ENCODE measurements at places on chromosomes 11 and 22.
A peak's percentile ranks its signal among the peaks of the same experiment; 100 is the strongest.

DNA sequence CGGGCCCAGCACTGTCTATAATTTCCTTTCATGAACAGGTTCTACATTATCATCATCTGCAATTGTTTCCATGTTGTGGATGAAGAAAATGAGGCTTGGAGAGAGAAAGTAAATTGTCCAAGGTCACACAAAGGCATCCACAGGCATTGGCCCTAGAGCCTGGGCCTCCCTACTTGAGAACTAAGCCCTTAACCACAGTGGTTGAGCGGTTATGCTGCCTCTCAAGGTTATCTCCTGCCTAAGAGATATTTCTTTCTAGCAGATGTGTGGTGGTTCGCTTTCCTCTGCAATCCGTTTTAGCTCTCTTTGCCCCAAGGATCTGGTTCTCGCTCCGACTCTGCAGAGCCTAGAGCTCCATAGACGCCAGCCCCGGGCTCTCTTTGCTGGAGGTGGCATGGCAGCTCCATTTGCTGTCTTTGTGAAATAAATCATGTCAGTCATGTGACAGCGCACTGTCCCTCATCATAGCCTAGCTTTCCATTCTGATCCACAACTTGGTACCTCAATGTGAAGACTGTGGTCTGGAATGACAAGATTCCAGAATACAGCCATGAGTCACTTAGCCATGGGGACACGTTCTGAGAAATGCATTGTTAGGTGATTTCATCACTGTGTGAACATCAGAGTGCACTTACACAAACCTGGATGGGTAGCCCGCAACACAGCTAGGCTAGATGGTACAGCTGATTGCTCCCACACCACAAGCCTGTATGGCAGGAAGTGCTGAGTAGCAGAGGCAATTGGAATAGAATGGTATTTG, 27.2 kb downstream of the RPS6KA4 start:
- DNase-seq, result no peak

GRCh38 chr22:49129736-49130135, 697.9 kb downstream of the BRD1 start:
- no peak for DNase-seq

DNA sequence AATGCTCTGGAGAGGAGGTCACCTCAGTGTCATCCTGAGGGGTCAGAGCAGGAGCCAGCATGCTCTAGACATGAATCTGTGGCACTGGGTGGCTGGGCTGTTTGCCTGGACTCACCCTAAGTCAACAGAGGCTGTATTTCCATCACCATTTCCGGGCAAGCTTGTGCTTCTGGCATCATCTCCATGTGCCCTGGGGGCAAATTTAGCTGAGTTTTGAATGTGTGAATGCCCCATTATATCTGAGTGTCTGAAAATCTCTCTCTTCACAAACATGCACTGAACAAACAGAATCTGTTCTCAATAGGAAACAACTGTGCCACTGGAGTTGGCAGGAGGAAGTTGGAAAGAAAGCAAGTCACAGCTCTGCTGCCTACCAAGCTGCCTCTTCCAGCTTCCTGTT, 356.2 kb downstream of the GRM5 start:
- no peak for DNase-seq

DNA sequence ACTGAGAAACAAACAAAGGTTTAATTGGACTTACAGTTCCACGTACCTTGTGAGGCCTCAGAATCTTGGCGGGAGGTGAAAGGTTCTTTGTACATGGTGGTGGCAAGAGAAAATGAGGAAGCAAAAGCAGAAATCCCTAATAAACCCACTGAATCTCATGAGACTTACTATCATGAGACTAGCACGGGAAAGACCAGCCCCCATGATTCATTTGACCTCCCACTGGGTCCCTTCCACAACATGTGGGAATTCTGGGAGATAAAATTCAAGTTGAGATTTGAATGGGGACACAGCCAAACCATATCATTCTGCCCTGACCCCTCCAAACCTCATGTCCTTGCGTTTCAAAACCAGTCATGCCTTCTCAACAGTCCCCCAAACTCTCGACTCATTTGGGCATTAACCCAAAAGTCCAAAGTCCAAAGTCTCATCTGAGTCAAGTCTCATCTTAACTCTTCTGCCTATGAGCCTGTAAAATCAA, 617.4 kb downstream of the CNTN5 start:
- DNase-seq, result no peak

DNA sequence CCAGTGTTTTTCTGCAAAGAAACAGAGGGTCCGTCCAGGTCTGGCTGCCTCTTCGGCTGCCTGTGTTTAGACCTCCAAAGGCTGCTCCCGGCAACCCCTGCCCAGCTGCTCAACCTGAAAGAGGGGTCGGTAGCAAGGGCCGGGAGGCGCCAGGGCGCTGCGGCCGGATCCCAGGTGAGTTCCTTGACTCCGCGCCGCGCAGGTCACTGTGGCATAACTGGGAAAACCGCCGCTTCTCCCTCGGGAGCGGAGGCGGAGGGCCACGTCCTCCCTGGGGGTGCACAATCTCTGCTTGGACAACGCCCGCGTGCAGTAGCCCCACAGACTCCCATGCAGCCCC, 1.0 kb upstream of the BRSK2 start:
- DNase-seq, result no peak

DNA sequence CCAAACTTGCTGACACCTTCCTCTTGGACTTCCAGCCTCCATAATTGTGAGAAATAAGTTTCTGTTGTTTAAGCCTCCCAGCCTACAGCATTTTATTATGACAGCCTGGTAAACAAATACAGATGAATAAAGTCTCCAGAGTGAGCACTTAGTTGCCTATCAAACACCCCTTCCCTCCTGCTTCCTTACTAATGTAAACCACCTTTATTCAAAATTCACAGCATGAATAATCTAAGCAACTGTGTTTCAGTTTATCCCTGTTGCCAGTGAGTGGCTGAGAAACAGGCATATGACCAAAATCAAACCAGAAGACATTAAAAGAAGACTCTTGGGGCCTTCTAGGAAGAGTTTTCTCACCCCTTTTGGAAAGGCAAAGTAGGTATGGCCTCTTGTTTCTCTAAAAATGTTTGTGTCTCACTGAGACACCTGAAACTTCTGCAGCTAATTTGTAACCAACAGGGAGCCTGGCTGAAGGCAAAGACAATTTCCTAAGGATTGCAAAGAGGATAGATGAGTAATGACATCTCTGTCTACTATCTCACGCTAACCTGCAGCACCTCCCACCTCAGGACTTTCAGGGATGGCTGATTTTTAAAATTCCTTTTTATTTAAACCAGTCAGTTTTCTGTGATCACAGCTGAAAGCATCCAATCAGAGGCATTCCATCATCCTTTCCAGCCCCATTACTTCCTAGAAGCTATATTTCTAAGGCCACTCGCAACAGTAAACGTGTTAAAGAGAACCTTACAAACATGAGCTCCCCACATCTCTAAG, 61.4 kb upstream of the LRRC55 start:
- no peak for DNase-seq

- DNase-seq, result no peak
Observed at GRCh38 chr22:20141186-20142077, 9.4 kb downstream of the CCDC188 start.

- DNase-seq, result no peak
Observed at GRCh38 chr11:116194156-116194904, 578.5 kb downstream of the BUD13 start.

DNA sequence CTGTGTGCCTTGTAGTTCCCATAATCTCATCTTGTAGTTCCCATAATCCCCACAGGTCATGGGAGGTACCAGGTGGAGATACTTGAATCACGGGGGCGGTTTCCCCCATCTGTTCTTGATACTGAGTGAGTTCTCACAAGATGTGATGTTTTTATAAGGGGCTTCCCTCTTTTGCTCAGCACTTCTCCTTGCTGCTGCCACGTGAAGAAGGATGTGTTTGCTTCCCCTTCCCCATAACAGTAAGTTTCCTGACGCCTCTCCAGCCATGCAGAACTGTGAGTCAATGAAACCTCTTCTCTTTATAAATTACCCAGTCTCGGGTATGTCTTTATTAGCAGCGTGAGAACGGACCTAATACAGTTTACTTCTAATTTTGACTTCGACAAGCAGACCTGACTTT, 14.0 kb upstream of the SMIM38 start:
- DNase-seq, result no peak

DNA sequence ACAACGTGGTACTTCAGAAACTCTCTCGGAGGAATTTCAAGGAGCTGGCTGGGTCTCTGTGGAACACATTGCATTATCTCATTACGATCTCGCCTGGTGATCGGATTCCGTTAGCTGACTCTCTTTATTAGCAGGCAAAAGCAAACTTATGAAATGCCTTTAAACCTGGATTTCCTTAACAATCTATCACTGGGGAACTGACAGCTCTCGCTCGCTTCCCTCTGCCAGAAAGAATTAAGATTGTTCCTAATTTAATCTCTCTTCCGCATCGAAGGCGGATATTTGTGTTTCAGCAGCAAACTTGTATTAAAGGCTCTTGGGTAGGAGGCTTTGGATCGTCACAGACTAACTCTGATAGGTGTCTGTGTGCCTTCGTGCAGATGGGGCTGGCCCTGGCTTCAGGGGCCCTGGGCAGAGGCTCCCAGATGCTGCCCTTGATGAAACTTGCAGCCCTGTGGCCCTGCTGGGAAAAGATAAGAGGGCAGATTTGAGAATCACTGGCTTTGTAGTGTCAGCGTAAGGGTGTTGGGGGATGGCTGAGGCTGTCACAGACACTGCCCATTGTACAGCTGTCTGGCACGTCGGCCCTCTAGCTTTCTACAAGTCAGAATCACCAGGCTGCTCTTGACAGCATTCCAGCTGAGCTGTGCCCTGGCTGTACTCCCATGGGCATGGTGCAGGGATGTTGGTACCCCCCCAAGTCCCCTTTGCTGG, 162.2 kb upstream of the NECTIN1 start:
- no peak for DNase-seq

DNA sequence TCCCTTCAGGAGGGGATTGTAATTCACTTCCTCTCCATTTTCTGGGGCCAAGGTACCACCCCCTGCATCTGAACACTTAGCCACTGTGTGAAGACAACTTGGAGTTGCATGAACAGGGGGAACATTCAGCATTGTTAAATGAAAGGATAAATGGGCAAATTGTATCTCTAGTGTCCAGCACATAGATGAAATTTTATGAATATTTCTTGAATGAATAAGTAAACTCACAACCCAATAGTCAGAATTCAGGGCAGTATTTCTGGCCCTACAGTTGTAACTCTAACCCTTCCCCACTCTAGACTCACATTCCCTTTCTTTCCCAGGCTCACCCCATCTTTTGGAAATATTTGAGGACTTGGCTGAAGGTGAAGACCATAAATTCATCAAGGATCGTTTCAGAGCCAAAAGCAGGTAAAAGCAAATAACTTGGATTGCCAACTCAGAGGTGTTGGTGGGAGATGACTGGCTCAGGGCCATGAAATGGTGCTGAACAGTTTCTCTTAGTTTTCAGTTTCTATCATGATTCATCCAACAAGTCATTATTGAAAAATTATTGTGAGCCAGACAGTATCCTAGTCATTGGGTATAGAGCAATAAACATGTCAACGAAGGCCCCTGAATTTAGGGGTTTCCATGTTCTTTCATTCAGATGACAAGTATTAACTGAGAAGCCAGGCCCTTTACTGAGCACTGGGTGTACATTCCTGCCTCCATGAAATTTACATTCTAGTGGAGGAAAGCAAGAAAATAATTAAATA, 33.3 kb upstream of the ZC3H12C start:
- DNase-seq, result no peak

- DNase-seq, result no peak
Observed at GRCh38 chr22:44839061-44839460, 86.7 kb downstream of the ARHGAP8 start.

DNA sequence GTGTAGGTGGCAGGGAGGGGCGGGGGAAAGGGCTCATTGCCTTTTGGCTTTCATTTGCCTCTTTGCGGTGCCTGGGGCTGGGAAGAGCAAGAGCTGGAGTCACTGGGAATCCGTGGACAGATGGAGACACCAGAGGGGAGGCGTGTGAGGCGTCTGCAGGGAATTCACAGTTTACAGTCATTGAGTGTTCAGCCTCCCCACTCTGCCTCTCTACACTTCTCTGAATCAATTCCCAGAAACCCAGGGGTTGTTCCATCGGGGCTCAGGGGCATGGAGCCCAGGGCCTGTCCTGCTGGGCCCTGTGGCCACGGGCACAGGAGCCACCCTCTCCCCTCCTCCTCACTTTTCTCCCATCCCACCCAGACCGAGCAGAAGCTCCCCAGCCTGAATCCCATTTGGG, 160.5 kb upstream of the NAV2 start:
- no peak for DNase-seq

DNA sequence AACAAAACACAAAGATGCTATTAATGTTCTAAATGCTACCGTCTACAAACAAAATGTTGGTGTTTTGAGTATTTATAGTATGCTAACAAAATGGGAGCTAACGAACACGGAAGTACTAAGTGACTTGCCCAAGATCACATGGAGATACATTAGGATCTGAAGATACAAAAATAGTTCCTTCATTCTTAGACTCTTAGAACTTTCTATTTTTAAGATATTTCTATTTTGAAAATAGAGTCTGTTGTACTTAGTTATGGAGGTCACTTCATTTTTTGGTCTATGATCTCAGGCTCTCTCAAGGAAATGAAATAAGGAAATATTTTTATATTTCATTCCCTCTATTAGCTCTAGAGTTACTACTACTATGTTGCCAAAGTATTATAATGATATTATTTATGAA, 64.2 kb downstream of the APOL5 start:
- DNase-seq, result no peak

- DNase-seq, result peak; percentile 43
Observed at GRCh38 chr11:128472128-128473089, 114.9 kb downstream of the ETS1 start.

GRCh38 chr11:39374963-39375698, 2084.3 kb downstream of the LRRC4C start:
- no peak for DNase-seq

DNA sequence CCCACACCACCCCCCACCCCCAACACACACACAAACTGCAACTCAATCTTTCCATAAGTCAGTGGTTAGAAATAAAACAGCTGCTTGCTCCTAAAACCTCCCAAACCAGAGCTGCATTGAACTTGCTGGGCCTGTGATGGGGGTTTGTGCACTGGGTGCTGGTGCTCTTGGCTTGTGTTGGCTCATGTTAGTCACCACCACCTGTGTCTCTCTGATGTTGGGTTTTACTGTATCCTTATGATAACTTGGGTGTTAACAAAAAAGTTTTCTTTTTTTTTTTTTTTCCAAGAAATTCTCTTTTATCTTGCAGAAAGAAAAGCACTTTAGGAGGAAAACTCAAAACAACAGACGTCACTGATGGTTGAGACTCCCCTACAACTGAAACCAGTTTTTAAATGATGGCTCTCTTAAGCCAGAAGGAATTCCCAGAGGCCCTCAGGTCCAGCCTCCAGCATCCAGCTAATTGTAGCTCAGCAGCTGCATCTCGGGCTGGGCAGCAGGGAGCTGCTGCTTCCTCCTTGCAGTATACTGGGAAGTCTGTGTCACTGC, 79.9 kb upstream of the DRD2 start:
- DNase-seq, result no peak
